RWPE1 (cell line): ENCODE measurements at places on chromosomes 6 and 20.

GRCh38 chr6:27863962-27864905 lies 48.0 kb downstream of the OR2B2 start:
- no peak for DNase-seq

DNA sequence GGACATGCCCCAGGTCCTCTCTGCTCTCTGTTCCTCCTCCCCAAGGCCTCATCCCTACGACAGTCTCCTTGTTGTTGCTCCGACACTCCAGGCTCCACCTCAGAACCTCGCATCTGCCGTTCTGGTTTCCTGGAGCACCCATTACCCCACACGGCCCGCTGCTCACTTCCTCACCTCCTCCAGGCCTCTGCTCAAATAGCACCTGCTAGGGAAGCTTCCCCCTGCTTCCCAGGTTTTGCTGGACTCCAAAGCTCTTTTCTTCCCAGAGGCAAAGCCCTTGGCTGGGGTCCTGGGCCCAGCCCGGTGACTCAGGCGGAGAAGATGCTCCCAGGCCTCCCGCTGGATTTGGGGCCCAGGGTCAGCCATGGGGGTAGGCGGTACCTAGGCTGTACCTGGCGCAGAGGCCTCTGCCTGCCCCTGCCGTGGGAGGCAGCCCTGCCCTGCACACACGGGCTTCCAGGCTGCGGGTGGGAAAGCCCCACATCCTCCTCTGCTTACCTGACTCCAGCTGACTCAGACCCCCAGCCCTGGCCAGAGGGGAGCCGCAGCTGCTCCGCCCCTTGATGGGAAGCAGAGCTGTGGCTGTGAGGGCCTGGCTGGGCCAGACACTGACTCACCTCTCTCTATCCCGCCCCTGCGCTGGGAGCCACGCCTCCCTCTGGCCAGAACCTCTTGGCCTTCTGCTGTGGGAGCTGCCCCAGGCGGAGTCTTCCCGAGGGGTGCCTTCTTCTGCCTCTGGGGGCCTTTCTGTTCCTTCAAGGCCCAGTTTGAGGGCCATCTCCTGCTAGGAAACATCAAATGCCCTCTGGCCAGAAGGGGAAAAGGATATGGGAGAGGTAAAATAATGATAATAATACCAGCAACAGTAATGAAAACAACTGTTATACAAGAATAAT lies 130.5 kb downstream of the CEBPB start:
- peak; percentile 100 for DNase-seq

DNA sequence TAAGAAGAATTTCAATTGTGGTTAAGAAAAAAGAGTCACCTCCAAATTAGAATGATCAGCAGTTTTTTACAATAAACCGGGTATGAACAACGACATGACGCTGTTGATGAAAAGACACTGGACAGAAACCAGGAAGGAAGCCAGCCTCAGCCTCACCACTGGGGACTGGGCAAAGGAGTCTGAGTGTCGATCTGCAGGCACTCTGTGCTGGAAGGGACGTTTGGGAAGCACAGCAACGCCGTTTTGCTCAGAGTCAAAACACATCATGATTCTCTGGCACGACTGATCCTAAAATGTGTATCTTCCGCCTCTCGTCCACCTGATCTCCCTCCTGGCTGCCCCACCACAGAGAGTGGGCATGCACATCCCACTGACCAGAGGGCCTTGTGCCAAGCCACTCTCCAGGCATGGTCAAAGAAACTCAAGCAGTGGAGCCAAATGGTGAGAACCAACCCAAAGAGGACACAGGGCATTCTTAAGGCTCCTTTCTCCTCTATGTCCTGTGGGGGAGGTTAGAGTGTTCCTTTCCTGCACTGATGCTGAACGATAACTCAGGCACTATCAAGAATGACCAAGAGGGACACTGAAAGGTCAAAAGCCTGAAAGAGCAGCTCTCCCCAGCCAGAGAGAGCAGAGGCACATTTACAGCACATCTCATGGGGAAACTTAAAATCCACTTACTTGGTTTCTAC lies 68.8 kb downstream of the AGPAT4 start:
- no peak for DNase-seq

DNA sequence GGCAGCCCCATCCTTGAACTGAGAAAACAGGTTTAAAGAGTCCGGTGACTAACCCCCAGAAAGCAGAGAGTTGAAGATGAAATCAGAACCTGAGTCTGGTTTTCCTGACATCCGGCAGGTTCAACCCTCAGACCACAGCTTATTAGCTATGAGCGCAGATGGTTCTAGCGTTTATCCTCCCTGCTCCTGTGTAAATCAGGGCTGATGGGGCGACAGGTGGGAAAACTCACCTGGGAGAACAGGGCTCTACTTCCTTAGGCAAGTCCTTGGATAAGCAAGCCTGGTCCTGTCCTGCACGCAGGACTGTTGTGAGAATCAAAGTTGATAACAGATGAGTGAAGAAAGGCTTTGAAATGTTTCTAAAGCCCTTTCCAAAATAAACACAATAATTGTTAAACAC lies 31.4 kb downstream of the GHRH start:
- no peak for DNase-seq

DNA sequence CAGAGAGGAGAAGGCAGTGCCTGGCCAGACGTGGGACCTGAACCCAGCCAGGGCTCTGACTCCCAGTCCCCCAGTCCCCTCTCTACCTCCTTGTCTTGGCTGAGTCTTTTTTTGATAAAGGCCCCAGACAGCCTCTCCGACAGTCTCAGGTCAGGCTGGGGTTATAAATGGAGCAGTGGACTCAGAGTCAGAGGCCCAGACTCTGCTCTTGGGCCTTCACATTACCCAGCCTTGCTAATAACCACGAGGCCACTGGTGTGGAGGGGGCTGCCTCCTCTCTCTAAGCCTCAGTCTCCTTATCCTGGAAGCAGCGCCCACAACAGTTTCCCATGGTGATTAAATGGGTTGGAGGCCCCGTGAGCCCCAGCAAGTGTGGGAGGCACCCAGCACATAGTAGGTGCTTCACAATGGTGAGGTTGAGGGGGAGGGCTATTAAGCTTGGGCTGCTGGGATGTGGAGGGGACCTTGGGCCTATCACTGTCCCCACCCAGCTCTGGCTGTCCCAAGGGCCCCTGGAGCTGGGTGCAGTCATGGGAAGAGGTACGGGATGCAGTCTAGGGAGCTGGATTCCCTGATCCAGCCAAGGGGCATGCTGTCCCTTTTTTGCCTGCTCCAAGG lies 35.7 kb downstream of the TGM2 start:
- DNase-seq: no peak

GRCh38 chr6:35629876-35630378 lies 58.8 kb downstream of the FKBP5 start:
- no peak for DNase-seq

DNA sequence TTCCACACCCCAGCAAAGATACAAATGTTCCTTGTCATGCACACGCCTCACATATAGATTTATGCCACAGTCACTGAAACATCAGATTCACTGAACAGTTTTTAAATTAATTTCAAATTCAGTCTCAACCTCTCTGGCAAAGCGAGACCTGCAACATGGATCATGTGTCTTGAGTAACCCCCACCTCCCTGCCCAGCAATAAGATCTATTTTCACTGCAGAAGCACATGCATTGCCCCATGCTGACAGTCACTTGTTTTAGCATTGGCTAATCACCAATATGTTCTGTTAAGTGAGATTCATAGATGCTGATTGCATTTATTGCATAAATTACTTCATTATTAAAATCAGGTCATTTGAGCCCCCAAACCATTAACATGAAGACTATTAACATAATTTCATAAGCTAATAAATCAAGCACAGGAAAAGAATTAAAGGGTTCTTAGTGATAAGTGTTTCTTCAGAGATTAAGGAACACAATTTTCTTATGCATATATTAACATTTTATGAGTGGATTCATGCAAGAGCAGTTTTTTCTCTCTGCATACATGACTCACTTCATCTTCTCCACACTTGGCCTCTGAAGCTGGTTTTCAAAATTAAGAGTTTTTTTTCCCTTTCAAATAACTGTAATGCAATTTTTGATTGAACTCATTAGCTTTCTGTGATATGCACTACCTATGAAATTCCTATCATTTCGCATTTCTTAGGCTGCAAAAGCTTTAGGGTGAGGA lies 173.2 kb upstream of the SOX4 start:
- no peak for DNase-seq

DNA sequence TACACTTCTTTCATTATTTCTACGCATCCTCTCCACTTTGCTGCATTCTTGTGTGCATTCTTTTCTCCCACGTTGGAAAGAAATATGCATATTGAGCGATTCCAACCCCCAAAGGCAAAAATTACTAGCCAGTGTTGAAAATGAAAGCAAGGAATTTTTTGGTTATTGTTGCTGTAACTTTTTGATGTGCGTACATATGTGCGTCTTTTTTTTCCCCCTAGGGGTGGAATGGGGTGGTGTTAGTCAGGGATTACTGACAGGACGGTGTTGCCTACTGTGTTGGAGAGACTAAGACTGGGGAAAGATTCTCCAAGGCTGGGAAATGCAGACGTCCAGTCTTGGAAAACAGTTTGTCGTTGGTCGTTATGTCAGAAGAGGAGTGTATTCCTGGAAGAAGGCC lies 44.2 kb upstream of the ESR1 start:
- DNase-seq: peak; percentile 75

DNA sequence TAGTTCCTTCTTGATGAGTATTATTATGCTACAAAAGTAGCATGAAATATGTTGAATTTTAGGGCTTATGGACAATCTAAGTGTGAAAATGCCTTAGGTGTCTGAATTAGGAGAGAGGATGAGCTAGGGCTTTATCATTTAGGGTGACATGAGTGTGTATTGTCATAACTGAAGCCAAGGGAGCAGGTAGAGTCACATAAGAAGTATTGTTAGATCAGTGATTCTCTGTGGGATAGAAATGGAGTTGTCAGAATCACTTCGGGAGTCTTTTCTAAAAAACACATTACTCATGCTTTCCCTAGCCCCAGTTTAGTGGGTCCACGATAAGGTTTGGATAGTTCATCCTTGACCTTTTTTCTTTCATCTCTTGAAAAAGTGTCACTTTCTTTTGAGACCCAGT lies 16.4 kb downstream of the ZFAND3 start:
- DNase-seq: no peak

- DNase-seq: no peak
Measured at GRCh38 chr20:8972963-8973705, 95.8 kb upstream of the PLCB4 start.

GRCh38 chr6:29563435-29563965 lies 4.0 kb upstream of the UBD start:
- DNase-seq: no peak

- peak; percentile 93 for DNase-seq
Measured at GRCh38 chr6:43724914-43725642, 37.5 kb upstream of the MRPS18A start.

GRCh38 chr20:56222945-56223344 lies 25.6 kb upstream of the MC3R start:
- DNase-seq: peak; percentile 49

DNA sequence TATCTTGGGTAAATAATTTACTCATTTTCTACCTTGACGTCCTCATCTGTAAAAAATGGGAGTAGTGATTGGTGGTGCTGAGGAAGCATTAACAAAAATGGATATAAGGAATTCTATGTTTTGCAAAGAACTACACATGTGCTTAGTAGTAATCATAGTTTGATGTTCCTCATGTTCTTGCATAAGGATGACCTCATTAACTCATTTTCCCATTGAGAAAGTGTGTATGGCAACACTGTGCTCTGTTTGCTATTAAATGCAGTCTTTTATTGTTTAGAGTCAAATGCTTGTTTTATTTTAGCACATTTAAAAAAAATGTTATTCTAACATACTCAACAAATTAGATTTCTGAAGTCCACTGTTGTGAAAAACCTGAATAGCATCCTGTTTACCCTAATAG lies 211.2 kb upstream of the RSPO3 start:
- DNase-seq: no peak

DNA sequence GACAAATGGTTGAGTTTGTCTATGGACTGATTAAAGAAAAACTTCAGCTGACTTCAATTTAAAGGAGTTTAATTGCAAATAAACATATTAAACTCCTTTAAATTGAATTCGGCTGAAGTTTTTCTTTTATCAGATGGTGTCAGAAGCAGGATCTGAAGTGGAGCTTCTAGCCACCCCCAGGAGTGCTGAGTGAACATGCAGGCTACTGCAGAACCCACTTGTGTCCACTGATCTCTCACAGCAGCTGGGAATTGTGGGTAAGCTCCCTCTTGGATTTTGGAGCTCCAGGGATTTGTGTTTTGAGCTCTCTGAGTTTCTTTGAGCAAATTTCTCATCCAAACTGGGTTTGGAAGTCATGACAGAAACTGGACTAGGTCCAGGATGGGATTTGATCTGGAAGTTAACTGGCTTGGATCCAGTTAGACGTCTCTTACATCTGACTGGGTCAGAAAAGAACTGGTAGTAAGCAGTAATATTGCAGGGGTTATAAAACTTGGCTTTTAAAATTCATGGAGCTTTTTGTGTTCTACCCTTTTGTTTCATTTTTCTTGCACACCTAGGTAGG lies 95.8 kb upstream of the UST start:
- no peak for DNase-seq
